Foreskin keratinocyte (primary cell): ENCODE measurements at places on chromosomes 4 and X. TPM values are rescaled to one million over a fixed set of nuclear protein-coding genes. Genes with fewer than 3 reads are reported as not detected.

ANXA3 gene
- 361 and 377 TPM in 2 replicates for polyA plus RNA-seq

LUZP4 gene
- not detected in 2 replicates for polyA plus RNA-seq

BRS3 gene
- polyA plus RNA-seq: not detected in 2 replicates

MAD2L1 gene
- polyA plus RNA-seq: 51.6 and 74.6 TPM in 2 replicates

RGS12 gene
- 17.1 and 22.1 TPM in 2 replicates for polyA plus RNA-seq

UNC5C gene
- polyA plus RNA-seq: not detected in 2 replicates

DNAAF6 gene
- polyA plus RNA-seq: not detected in 2 replicates

DUSP21 gene
- not detected in 2 replicates for polyA plus RNA-seq

ADH6 gene
- not detected in 2 replicates for polyA plus RNA-seq

FRAS1 gene
- polyA plus RNA-seq: 1.3 TPM in 2 replicates

KLHL34 gene
- 0.03 and 0.06 TPM in 2 replicates for polyA plus RNA-seq
